ENCODE measurements at places on chromosomes 16 and 17.

- no peak for DNase-seq
Observed at GRCh38 chr16:58478427-58478826, 21.5 kb upstream of the NDRG4 start.

- DNase-seq: no peak
Observed at GRCh38 chr17:38600416-38600815, 5.3 kb downstream of the SRCIN1 start.

DNA sequence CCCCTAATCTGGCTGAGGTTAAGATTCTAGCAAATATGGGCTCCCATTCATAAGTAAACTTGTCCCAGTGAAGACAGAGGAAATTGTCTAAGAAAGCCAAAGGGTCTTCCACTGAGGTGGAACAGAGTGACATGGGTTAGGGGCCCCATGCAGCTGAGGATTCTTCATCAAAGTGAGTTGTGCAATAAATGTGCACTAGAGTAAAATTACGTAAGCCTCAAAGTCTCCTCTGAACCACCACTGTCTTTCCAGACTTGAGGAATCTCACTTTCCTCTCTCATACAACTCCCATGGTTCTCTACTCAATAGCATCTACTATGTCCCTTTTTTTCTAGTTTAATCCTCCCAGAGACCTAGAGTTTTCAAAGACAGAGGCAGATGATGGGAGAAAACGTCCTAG, 132.4 kb downstream of the CA10 start:
- DNase-seq: no peak

DNA sequence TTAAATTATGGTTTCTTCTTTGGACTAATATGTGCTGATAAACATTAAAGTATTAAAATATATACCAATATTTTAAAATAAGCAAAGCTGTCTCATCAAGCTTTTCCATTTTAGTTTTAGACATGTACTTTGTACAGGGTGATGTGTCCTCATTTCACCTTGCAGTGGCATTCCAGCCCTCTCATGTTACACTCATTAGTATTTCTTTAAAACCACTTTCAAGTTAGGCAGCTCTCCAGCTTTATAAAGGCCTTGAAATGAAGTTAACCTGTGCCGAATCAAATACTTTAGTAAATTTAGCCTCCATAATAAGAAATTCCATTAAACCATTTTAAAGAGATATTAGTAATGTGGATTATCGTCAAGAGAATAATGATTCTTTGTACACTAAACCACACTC, 107.6 kb upstream of the HLF start:
- no peak for DNase-seq

DNA sequence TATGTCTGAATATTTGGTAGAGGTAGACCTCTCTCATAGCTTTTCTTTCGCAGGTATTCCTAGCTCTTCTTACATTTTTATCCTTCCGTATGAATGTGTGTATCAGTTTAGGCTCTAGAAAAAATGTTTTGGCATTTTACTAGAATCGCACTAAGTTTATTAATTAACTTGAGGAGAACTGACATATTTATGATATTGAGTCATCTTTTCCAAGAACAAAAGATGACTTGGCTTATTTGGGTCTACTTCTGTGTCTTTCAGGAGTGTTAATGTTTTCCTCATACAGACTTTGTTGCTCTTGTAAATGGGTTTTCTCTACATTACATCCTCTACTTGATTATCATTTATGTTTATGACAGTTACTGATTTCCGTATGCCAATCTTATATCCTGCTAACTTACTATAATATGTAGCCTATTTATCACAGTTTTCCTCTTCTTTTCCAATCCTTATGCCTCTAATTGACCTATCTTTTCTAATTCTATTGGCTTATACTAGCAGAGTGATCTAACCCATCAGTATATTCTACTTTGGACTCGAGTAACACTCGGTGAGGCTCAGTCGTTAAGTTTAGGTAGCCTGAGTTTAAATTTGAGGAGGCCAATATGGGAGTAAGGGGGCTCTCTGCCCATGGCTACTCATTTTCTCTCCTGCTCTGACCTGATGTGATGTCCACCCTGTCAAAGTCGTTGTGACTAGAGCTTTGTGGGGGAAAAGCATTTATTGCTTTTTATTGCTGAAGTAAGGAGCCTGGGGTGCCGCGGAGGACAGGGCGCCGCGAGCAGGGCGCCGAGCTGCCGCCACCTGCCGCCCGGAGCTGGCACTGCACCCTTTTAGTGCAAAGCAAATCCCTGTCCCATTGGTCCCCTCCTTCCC, 20.0 kb downstream of the ST6GALNAC1 start:
- peak; percentile 79 for DNase-seq

- no peak for DNase-seq
Observed at GRCh38 chr16:23306199-23307100, 4.3 kb downstream of the SCNN1B start.

- DNase-seq: no peak
Observed at GRCh38 chr17:80765241-80765961, 220.8 kb downstream of the RPTOR start.

GRCh38 chr16:78648517-78648916, 549.1 kb downstream of the WWOX start:
- DNase-seq: no peak

DNA sequence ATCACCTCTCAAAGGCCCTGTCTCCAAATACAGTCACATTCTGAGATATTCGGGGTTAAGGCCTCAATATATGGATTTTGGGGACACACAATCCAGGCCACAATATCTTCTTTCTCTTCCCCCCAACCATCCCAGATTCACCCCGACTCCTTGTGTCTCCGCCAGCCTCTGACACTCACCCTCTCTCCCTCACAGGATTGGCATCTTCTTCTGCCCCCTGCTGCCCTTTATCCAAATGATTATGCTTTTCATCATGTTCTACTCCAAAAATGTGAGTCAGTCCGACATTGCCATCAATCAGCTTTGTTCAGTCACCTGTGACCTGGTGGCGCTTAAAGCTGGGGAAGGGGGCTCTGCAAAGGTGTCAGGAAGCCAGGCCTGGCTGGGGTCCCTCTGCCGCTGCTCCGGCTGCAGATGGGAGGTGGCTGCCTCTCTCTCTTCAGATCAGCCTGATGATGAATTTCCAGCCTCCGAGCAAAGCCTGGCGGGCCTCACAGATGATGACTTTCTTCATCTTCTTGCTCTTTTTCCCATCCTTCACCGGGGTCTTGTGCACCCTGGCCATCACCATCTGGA, 35.1 kb downstream of the GDE1 start:
- DNase-seq: no peak

- DNase-seq: no peak
Observed at GRCh38 chr16:88383401-88384221, 852 bp downstream of the ZNF469 start.
